ENCODE measurements at places on chromosomes 3 and 15. TPM values are rescaled to one million over a fixed set of nuclear protein-coding genes. Genes with fewer than 3 reads are reported as not detected.

THPO gene
- total RNA-seq, result 0.62 TPM

PLA2G4D gene
- not detected for total RNA-seq

CEMIP gene
- total RNA-seq, result 0.33 TPM

CHRNA5 gene
- total RNA-seq, result 14.9 TPM

AQP9 gene
- 0.09 TPM for total RNA-seq

CGNL1 gene
- total RNA-seq, result 0.07 TPM

MUC4 gene
- 0.11 TPM for total RNA-seq

IL17RD gene
- total RNA-seq, result 0.25 TPM

AGBL1 gene
- not detected for total RNA-seq

PIGB gene
- total RNA-seq, result 12.8 TPM

GOLGA8S gene
- not detected for total RNA-seq

TICRR gene
- 22.9 TPM for total RNA-seq

REC114 gene
- 0.20 TPM for total RNA-seq

GP9 gene
- total RNA-seq, result not detected

HTR3E gene
- total RNA-seq, result not detected

TTLL13 gene
- total RNA-seq, result 0.11 TPM

STX19 gene
- total RNA-seq, result not detected

ALG1L2 gene
- total RNA-seq, result not detected

POLQ gene
- 8.8 TPM for total RNA-seq

MEX3B gene
- 12.8 TPM for total RNA-seq

RASGRP1 gene
- total RNA-seq, result 0.31 TPM

DGKG gene
- total RNA-seq, result not detected

RPUSD3 gene
- total RNA-seq, result 99.0 TPM

FANCD2OS gene
- not detected for total RNA-seq

IL17RB gene
- 1.2 TPM for total RNA-seq

RBP2 gene
- not detected for total RNA-seq

CATSPER2 gene
- total RNA-seq, result 3.7 TPM

ITIH4 gene
- total RNA-seq, result 0.96 TPM

MYEF2 gene
- 0.29 TPM for total RNA-seq

CFAP91 gene
- not detected for total RNA-seq

RETNLB gene
- not detected for total RNA-seq

IL12A gene
- 0.13 TPM for total RNA-seq

DLL4 gene
- 1.1 TPM for total RNA-seq

RPP25 gene
- total RNA-seq, result 12.0 TPM

TIPARP gene
- total RNA-seq, result 14.6 TPM

TEX55 gene
- not detected for total RNA-seq

ACVR2B gene
- 20.5 TPM for total RNA-seq

TMC3 gene
- not detected for total RNA-seq

MORC1 gene
- 0.31 TPM for total RNA-seq

SRGAP3 gene
- total RNA-seq, result 0.35 TPM

DUOXA2 gene
- not detected for total RNA-seq

PLA2G4B gene
- total RNA-seq, result 5.2 TPM

MEGF11 gene
- not detected for total RNA-seq

CLDN18 gene
- total RNA-seq, result 0.11 TPM

C3orf85 gene
- not detected for total RNA-seq

TNFSF10 gene
- total RNA-seq, result 0.13 TPM

SERPINI2 gene
- 0.13 TPM for total RNA-seq

Measured in K562 (cell line).